IgD-negative memory B cell (primary cell): ENCODE measurements at places on chromosomes 11 and 22. TPM values are rescaled to one million over a fixed set of nuclear protein-coding genes. Genes with fewer than 3 reads are reported as not detected.

The INS gene
- polyA plus RNA-seq: not detected

The PIH1D2 gene
- polyA plus RNA-seq: not detected

The TRPM5 gene
- polyA plus RNA-seq: not detected

The APOA1 gene
- polyA plus RNA-seq: not detected

The TMEM218 gene
- 45.1 TPM for polyA plus RNA-seq

The KCNJ4 gene
- not detected for polyA plus RNA-seq

The OR10G4 gene
- not detected for polyA plus RNA-seq

The LYVE1 gene
- 0.10 TPM for polyA plus RNA-seq

The FAT3 gene
- polyA plus RNA-seq: not detected

The PTPRCAP gene
- polyA plus RNA-seq: 1,093 TPM

The RIBC2 gene
- polyA plus RNA-seq: not detected

The KBTBD3 gene
- 16.0 TPM for polyA plus RNA-seq

The ANO1 gene
- polyA plus RNA-seq: not detected

The HEPHL1 gene
- 0.04 TPM for polyA plus RNA-seq

The SERHL2 gene
- 4.5 TPM for polyA plus RNA-seq

The LRRC56 gene
- 2.6 TPM for polyA plus RNA-seq

The NCF4 gene
- polyA plus RNA-seq: 121 TPM

The OR52E4 gene
- polyA plus RNA-seq: not detected

The B3GAT1 gene
- not detected for polyA plus RNA-seq

The CHST1 gene
- not detected for polyA plus RNA-seq

The DRD4 gene
- not detected for polyA plus RNA-seq

The NXPE4 gene
- polyA plus RNA-seq: not detected

The POU2F3 gene
- not detected for polyA plus RNA-seq

The EHD1 gene
- 210 TPM for polyA plus RNA-seq

The DLG2 gene
- polyA plus RNA-seq: 2.0 TPM

The OSM gene
- polyA plus RNA-seq: 0.79 TPM

The SDHAF2 gene
- 86.0 TPM for polyA plus RNA-seq

The OMP gene
- polyA plus RNA-seq: not detected

The PVALB gene
- not detected for polyA plus RNA-seq
